ENCODE measurements at places on chromosomes 7 and 10.

GRCh38 chr10:59342723-59343122, 19.6 kb downstream of the FAM13C start:
- no peak for DNase-seq

- DNase-seq = no peak
These were observed 52.1 kb downstream of the SH2D4B start for GRCh38 chr10:80589726-80590373.

GRCh38 chr10:91150631-91151030, 69.8 kb upstream of the PCGF5 start:
- DNase-seq = no peak

- DNase-seq = peak; percentile 61
These were observed 4.9 kb upstream of the SCD start for GRCh38 chr10:100341953-100342626.

GRCh38 chr7:51135576-51135975, 181.0 kb downstream of the COBL start:
- no peak for DNase-seq

DNA sequence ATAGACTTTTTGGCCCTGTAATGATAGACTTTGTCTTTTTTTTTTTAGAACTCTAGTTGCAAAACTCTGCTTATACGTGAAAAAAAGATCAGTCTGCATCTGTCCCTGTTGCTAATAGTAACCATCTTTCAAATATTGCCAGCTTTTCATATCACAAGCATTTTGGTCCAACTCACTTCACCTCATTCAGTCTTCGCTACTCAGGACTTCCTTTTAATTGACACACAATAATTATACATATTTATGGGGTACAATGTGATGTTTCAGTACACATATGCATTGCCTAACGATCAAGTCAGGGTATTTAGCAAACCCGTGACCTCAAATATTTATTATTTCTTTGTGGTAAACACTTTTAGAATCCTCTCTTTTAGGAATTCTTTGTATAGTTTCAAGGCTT, 867.0 kb upstream of the C7orf33 start:
- no peak for DNase-seq

GRCh38 chr10:6140141-6140841, 51.5 kb downstream of the RBM17 start:
- no peak for DNase-seq

DNA sequence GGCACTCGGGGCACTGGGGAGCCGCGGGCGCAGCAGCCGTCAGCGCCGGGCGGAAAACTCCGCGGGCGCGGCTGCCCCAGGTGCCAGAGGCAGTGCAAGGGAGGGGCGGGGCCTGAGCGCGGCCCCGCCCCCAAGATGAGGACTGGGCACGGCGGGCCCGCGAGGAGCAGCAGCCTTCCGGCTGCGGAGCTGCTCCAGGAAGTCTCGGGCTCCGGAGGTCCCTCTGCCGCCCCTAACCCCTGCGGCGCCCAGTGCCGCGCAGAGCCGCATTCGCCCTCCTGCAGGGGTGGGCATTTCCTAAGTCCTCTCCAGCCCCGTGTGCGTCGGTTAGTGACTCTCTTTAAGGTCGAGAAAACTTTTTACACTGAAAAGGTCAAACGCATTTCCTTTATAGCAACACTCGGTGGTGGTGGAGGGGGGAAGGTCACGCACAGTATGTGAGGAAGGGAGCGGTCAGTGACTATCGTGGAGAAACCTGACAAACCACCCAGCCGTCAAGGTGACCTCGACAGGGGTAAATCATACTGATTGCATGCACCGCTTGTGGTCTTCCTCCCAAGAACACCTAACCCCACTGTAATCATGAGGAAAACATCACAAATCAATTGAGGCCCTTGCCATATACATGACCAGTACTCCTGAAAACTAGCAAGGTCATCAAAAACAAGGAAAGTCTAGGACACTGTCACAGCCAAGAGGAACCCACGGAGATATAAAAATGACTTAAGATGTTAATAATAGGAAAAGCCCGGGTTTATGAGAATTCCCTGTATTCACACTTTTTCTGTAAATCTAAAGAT, at the start of gene ANXA11:
ANXA11 (minus strand) TSS at position 61 of the 800 bp plus-strand sequence. CDS start 32,676 bp downstream, outside the sequence.
- peak; percentile 79 for DNase-seq

DNA sequence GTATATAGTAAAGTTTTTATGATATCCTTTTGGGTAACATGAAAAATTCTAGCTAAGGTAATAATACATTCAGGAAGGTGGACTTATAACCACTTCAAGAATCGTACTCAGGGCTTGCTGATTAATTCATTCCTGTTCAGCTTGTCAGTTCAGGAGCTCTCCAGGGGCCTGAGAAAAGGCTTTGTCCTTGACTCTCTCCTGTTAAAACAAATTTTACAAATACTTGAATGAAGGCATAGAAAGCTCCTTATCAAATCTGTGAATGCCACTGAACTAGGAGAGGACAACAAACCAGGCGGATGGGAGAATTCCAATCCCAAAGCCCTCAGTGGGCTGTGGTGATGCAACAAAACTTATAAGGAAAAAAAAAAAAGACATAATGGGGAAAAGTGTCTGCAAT, 354.5 kb upstream of the ZMIZ1 start:
- no peak for DNase-seq

DNA sequence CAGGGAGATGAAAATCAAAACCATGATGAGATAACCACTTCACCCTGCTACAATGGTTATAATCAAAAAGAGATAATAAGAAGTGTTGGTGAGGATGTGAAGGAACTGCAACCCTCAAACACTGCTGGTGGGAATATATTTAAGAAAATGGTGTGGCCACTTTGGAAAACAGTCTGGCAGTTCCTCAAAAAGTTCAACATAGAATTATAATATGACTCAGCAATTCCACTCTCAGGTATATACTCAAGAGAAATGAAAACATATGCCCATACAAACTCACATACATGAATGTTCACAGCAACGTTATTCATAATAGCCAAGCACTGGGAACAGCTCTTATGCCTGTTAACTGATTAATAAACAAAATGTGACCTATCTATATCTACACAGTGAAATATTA, 104.8 kb downstream of the SLC25A13 start:
- DNase-seq = no peak

GRCh38 chr7:122430710-122431109, 126.2 kb upstream of the FEZF1 start:
- DNase-seq = no peak

DNA sequence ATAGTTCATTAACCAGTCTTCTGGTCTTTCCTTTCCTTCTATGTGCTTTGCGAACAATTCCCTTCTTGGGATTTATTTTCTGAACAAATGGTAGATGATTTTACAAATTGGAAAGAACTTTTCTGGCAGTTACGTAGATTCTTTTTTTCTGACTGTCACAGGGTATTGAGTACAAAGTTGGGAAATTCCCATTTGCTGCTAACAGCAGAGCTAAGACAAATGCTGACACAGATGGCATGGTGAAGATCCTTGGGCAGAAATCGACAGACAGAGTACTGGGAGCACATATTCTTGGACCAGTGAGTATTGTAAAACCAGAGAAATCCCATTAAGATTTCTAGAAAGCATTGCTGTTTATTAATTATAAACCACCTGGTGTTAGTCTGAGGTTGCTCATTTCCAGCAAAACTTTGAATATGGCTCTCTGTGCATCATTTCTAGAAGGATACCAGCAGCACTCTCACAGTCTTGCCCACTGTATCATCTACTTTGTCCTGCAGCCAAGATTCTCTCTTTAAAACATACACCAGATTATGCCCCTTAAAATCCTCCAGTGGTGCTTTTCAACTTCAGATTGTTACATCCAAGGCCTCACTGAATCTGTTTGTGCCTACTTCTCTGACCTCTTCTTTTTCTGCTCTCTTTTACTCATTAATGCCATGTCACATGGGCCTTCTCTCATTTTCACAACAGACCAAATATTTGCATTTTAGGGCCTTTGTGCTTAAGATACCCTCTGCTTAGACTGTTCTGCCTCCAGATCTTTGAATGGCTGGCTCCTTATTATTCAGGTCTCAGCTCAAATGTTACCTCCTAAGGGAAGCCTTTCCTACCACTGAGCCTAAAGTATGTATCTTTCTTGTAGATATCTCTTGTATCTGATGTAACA, 27.0 kb downstream of the DLD start:
- no peak for DNase-seq

GRCh38 chr7:12567015-12567414, 3.5 kb upstream of the SCIN start:
- no peak for DNase-seq

- DNase-seq = peak; percentile 21
These were observed 48.2 kb upstream of the ANKRD1 start for GRCh38 chr10:90969121-90969534.

- DNase-seq = peak; percentile 29
These were observed 17.1 kb downstream of the URGCP start for GRCh38 chr7:43888993-43889945.

GRCh38 chr7:15485431-15485830, 76.4 kb downstream of the AGMO start:
- no peak for DNase-seq

DNA sequence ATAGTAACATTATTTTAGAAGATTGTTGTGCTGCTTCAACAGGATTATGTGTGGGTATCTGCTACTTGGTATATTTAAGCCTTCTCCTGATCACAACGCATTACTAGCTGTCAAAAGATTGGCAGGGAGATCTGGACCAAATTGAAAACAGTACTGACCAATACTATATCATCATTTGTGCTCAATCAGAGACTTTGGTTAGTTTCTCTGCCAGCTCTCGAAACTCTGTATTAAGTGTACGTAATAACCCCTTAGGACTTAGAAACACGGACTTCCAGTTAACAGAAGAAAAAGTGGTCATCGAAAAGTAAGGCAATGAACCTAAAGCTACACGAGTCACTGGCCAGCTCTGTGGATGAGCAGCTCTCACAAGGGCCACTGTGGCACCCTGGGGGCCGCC, 146.0 kb downstream of the EVX1 start:
- no peak for DNase-seq

- peak; percentile 12 for DNase-seq
These were observed 832 bp downstream of the XRCC2 start for GRCh38 chr7:152674860-152675758.

All from HCEC 1CT (cell line).